Activated CD4-positive, alpha-beta T cell treated with anti-CD3 and anti-CD28 coated beads, Interleukin-2, amount 50 U/mL, for 4 hours (primary cell): ENCODE measurements at places on chromosomes 7 and 10.

DNA sequence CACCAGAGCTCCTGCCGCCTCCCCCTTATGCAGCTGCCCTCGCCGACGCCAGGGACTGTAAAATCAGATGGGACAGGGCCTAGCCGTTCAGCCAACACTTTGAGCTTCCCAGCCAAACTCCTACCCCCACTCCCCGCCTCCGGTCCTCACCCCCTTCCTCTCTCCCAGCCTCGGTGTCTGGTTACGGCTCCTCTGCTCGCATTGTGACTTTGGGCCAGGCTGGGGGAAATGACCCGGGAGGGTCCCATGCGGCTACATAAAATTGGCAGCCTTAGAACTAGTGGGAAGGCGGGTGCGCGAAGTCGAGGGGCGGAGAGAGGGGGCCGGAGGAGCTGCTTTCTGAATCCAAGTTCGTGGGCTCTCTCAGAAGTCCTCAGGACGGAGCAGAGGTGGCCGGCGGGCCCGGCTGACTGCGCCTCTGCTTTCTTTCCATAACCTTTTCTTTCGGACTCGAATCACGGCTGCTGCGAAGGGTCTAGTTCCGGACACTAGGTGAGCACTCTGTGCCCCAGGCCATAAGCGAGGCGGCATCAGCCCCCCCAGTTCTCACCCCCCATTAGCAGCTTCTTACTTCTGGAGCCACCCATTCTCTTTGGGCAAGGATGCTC is at the start of gene KAZALD1:
Gene KAZALD1, plus strand, starts transcription at position 366 of the 608 bp plus-strand sequence. CDS start 604 bp downstream, outside the sequence.
- no peak for DNase-seq

DNA sequence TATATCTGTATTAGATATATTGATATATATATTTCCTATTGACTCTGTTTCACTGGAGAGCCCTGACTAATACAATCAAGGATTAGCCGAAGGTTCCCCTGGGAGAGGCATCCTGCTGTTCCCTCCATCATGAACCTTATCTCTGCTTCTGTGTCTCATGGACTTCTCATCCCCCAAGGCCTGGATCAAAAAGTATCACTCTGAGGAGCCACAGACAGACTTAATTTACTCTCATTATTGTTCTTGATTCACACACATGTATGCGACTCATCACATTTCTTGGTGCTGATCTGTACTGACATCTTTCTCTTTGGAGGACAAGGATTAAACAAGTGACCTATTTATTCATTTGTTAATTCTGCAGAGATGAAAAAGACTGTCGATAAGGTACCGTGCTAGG is 550.2 kb downstream of the KCNMA1 start:
- DNase-seq = no peak

DNA sequence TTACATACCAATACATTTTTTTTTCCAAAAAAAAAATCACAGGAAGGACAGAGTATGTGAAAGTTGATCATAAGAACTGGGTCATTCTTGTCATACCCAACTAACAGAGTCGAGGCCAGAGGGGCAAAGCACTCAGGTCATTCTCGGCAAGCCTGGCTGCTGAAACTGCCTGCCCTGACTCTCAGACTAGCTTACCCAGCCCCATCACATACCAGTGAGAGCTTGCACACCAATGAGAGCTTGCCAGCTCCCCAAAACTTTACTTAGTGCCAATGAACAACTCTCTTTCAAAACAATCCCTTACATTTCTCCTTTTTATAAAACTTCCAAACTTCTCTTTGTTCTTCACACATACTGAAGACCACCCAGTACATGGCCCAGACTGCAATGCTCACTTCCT is 48.9 kb downstream of the VOPP1 start:
- no peak for DNase-seq

- no peak for DNase-seq
Measured at GRCh38 chr7:8881916-8882315, 448.5 kb downstream of the NXPH1 start.

GRCh38 chr7:80942261-80943041 is 23.6 kb upstream of the SEMA3C start:
- no peak for DNase-seq

DNA sequence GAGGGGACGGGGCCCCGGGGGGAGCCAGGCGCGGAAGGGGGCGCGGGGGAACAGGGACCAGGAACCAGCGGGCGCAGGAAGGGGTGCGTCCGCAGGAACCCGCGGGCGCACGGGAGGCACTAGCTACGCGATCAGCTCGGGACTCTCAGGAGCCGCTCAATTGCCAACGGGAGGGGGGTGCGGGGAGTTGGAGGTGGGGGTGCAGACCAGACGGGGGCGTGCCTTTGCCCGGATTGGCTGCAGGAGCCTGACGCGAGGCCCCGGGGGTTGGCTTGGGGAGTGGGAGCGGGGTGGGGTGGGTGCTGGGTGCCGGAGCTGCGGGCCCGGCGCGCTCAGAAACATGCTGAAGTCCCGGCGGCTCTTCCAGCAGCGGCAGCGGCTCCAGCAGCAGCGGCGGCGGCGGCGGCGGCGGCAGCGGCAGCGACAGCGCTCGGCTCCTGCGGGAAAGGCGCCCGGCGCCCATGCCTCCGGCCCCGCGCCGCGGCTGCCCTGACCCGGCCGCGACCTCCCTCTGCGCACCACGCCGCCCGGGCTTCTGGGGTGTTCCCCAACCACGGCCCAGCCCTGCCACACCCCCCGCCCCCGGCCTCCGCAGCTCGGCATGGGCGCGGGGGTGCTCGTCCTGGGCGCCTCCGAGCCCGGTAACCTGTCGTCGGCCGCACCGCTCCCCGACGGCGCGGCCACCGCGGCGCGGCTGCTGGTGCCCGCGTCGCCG is at the start of gene ADRB1:
Gene ADRB1, plus strand, starts transcription at position 335 of the 715 bp plus-strand sequence. Its CDS starts 267 bp downstream, at position 602.
- DNase-seq = no peak

GRCh38 chr7:8208816-8209215 is 53.2 kb downstream of the ICA1 start:
- no peak for DNase-seq

DNA sequence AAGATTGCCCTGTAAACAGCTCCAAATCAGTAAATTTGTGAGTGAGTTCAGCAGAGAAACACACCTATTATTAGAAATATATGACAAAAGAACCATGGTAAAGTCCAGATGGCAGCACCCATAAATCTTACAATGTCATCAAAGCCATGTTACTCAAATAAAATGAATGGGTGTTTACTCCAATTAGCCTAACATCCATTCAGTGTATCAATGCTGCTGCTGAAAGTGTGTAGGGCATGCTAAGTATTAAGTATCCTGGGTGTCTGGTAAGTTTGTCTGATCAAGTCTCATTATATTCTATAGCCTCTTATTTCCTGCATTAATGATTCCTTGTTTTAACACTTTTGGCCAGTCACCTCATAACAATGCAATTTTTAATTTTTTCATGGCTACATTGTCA is 185.5 kb upstream of the STEAP4 start:
- DNase-seq = no peak

- DNase-seq = no peak
Measured at GRCh38 chr7:117963264-117964197, 90.3 kb upstream of the CTTNBP2 start.

DNA sequence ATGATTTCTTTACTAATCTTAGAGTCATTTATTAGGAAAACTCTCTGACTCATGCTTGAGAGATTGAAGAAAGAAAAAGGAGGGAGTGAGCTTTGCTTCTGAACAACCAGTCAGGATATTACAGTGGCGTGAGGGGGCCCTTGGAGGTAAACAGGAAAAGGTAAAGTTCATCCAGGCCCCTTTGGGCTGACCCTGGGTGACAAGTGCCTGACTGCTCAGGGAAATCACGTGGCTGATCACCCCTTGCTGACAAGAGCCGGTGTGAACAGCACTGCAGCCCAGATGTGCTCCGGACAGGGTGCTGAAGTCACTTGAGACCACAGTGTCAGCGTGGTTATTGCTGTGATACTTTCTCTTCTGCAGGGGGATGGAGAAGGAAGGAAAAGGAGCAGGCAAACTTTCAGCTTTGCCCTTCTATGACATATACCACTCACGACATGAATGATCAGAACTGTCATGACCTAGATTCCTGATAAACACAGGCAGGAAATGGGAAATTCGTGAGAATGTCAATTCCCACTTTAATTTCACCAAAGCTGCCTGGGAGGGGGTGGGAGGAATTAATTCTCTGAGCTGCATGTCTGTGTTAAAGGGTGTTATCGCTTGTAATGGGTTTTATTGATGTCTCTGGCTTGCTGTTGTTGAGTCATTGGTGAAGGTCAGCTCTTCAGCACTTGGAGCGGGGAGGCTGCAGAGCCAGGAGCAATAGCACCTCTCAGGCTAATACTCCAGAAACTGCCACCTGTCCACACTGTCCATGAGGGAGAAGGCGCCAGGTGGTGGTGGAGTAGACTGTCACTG is 139.8 kb upstream of the AOAH start:
- DNase-seq = no peak

- no peak for DNase-seq
Measured at GRCh38 chr10:24382596-24382978, 173.6 kb downstream of the KIAA1217 start.

DNA sequence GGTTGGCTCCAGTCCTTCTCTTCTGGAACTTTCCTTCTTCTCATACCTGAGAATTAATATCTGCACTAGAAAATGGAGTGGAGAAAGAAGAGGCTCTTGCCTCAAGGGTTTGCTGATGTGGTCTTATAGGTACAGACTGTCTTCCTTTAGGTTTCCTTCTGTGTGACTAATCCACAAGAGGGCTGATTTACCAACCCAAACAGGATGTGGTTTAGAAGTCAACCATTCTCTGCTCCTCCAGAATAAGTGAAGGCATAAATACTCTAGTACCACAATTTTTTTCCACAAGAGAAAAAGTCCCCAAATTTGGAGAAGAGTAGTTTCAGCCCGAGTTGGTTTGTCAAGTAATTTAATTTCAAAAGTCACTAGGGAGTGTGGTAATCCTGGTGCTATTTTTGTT is 85.8 kb downstream of the NRP1 start:
- no peak for DNase-seq

GRCh38 chr10:104735757-104736391 is 94.8 kb downstream of the SORCS3 start:
- DNase-seq = no peak

DNA sequence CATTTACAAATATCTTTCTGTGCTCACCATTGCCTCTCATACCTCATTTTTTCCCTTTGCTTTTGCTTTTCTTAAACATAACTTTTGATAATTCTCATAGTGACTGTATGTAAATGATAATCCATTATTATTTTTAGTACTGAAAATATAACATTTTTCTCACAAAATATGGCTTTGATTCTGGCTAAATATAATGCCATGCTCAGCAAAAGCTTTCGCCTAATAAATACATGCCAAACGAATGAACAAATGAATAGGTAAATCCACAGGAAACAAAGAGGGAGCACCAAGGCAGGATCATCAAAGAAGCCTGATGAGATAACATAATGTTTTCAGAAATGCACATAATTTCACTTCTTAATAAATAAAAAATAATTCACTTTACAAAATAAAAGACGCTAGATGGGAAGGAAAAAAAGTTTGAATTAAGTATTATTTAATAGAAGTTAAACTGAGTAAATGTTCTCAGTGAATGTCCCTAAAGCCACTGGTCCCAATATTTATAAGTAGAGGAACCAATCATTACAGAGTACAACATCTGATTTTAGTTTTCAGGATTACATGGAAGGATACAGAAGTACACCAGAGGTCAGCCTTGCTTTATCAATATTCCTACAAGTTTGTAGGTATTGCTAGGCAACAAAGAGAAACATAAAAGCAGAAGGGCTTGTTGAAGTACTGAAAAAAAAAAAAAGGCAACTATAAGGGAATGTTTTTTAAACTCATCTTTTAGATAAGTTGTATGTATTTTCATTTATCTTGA is 52.3 kb downstream of the RNLS start:
- DNase-seq = no peak

GRCh38 chr7:93060865-93061264 is 56.9 kb downstream of the SAMD9 start:
- DNase-seq = no peak

- no peak for DNase-seq
Measured at GRCh38 chr10:7233259-7233991, 177.4 kb downstream of the SFMBT2 start.

GRCh38 chr7:128201067-128201689 is 39.9 kb upstream of the LEP start:
- no peak for DNase-seq

DNA sequence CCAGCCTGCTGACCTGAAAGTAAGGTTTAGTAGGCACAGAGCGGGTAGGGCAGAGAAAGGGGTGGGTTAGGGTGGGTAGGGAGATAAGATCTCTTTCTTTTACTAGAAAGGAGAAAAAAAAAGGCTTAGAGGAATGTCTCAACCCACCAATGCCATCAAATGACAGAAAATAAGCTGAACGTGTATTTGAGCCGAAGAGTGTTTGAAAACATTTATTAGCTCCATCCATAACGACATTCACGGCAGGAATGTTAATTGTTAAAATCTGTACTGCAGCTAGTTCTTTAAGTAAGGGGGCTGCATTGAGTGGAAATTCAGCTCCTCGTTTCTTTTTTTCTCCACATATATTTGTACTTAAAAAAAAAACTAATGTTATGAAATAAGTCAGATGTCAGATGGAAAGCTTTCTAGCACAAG is 63.7 kb upstream of the ARID5B start:
- DNase-seq = no peak

DNA sequence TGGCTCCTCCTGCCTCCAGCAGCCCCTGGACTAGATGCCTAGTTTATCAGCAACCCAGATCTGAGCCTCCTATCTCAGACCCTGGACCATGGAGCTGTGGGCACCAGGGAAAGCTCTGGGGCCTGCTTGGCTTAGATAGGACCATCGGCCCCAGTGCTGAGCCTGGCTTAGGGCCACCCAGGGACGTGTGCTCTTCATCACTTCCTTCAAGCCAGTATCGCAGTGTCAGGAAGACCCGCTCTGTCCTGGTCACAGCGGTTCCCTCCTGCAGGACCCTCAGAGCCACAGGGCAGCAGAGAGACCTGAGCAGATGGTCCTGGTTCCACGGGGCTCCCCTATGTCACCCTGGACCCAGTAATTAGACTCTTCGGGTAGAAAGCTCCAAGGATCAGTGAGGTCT is 105.7 kb upstream of the FAM20C start:
- no peak for DNase-seq

GRCh38 chr7:116588641-116589594 is 64.1 kb downstream of the CAV1 start:
- no peak for DNase-seq

- DNase-seq = no peak
Measured at GRCh38 chr7:79502151-79502550, 48.7 kb upstream of the MAGI2 start.

DNA sequence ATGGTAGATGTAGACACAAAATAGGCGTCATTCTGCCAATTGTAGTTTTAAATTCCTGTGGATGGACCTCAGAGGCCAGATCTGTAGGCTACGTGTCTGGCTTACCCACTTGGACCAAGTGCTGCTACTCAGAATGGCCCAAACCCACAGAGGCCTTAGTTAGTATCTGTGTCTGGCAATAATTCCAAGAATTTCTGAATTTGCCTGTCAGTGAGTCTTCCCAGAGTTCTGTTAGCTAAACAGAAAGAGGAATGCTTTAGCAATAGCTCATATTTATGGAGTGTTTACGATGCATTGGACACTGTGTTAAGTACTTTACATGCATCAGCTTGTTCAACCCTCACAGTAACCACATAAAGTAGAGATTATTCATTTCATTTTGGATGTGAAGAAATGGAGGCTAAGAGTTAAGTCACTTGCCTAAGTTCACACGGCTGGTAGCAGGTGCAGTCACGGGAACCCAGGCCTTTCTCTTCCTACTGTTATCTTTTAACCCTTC is 231.8 kb downstream of the PTEN start:
- DNase-seq = no peak

GRCh38 chr10:11181978-11182377 is 164.3 kb downstream of the CELF2 start:
- no peak for DNase-seq

- DNase-seq = no peak
Measured at GRCh38 chr7:119684763-119685162, 588.2 kb upstream of the KCND2 start.
